ENCODE measurements at places on chromosomes 7 and 10.

GRCh38 chr10:80530251-80530650 is 7.5 kb upstream of the SH2D4B start:
- no peak for DNase-seq

- no peak for DNase-seq
Observed at GRCh38 chr10:76251841-76252671, 820.6 kb downstream of the LRMDA start.

GRCh38 chr7:132828502-132828901 is 252.2 kb upstream of the PLXNA4 start:
- DNase-seq, result no peak

DNA sequence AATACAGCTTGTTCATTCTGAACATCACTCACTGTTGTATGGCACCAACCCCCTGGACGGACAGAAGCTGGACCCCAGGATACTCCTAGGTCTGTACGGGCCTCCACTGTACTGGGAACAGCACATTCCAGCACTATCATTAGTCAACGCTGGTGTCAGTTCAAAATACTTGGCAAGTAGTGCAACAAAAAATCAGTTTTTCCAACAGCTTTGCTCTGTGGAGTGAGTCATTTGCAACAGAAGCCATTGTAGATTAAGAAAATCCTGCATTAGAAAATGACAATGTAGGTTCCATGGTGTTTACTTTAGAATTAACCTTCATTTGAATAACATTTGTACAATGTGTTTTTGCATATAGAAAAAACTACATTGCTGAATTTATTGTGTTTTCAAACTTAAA is 266.6 kb downstream of the HDAC9 start:
- no peak for DNase-seq

- DNase-seq, result no peak
Observed at GRCh38 chr7:149409895-149410294, 51.0 kb downstream of the ZNF777 start.

GRCh38 chr10:30804478-30805055 is 175.0 kb upstream of the LYZL2 start:
- DNase-seq, result peak; percentile 71

DNA sequence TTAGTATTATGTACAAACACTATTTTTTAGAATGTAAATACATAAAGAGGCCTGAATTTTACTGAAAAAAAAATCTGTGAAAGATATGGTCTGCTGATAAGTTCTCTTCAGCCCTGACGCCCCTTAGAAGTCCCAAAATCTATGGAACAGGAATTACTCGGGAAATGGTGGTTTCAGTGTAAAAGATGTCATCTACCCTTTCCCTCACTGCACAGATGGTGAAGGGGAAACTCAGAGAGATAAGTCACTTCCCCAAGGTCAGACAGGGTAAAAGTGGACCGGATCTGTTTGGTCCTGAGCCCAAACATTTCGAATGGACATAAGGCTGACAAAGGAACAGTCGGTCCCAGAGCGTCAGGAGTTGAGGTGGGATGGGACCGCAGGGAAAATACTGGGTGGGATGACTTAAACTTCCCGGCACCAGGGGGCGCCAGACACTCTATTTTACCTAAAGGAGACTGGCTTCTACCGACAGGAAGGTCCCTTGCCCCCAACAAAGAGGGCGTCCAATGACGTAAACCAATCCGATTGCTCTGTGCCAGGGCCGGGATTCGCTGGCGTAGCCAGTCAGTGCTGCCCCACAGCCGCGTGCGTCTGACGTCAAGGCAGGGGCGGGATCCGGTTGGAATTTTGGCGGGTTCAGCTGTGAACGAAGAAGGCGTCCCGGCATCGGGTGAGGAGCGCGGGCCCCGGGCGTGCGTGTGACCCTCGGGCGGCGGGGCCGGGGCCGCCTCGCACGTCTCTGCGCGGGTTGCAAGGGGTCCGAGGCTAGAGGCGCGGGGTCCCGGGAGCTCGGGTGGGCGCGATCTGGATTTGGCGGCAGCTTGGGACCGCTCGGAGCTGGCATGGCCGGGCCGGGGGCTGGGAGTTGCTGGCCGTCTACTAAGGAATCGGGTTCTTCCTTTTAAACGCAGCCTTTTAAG is at the start of gene MCM10:
Gene MCM10 (plus strand): TSS at position 625 of the 923 bp plus-strand sequence. CDS start 2,645 bp downstream, outside the sequence.
- peak; percentile 94 for DNase-seq

- DNase-seq, result no peak
Observed at GRCh38 chr7:30990673-30991170, 27.0 kb downstream of the GHRHR start.

DNA sequence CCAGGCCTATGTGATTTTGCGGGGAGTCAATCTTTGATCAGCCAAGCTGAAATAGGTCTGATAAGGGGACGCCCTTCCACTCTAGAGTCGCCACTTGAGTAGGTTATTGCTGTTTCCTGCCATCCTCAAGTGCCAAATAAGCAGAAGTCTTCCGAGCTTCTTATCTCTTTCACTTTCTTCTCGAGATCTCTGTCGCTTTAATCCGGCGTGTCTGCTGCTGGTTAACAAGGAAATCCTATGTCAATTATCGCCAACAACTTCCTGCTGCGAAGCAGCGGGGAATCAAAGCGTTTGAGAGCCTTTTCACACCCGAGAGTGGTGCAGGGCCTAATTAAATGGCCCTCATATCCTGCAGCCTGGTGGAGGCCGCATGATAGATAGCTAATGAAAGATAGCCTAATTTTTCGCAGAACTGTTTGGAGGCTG is 215.9 kb downstream of the RAB11FIP2 start:
- no peak for DNase-seq
